Bronchial smooth muscle cell (primary cell): ENCODE measurements at places on chromosomes 5 and 9. TPM values are rescaled to one million over a fixed set of nuclear protein-coding genes. Genes with fewer than 3 reads are reported as not detected.

LCN2 gene
- total RNA-seq = not detected in 2 replicates

HAVCR1 gene
- total RNA-seq = 0.34 TPM in 1 of 2 replicates, not detected in the other

LHX2 gene
- total RNA-seq = not detected in 2 replicates

FAM53C gene
- 32.0 and 41.1 TPM in 2 replicates for total RNA-seq

HEXB gene
- 334 and 613 TPM in 2 replicates for total RNA-seq

SLC25A46 gene
- 77.4 and 84.2 TPM in 2 replicates for total RNA-seq

FGF1 gene
- total RNA-seq = 0.34 and 0.47 TPM in 2 replicates

STKLD1 gene
- 0.69 and 0.95 TPM in 2 replicates for total RNA-seq

UBLCP1 gene
- total RNA-seq = 4.9 and 11.2 TPM in 2 replicates
